NCI-H345 (cell line): ENCODE measurements at places on chromosomes 1 and 21.

GRCh38 chr1:235018161-235018560 lies 110.5 kb downstream of the TOMM20 start:
- DNase-seq: no peak

DNA sequence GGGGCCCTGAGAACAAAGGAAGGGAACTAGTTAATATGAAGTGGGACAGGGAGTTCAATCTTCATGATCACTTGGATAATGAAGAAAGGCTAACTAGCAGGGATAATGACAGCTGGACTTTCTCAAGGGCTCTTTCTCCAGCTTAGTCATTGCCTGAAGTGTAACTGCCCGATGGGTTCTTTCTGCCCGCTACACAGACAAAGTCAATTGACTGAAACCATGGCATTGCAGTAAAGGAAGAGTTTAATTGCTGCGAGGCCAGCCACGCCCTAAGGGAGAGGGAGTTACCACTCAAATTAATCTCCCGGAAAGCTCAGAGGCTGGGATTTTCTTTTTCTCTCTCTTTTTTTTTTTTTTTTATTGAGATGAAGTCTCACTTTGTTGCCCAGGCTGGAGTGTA lies 16.6 kb upstream of the SLC2A5 start:
- DNase-seq: no peak

DNA sequence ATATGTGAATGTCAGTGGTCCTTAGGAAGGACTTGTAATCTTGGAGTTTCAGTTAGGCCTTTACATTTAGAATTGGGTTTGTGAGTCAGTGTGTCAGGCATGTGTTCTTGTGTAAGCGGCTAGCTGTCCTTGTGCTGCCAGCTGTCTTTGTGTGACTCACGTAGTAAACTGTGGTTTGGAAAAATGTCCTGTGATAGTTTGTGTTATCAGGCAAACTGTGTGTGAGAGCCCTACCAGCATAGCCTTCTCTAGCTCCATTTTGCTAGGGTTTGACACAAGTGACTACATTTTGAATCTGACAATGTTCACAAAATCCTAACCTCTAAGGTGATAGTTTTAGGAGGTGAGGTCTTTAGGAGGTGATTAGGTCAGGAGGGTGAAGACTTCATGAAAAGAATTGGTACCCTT lies 6.9 kb upstream of the SLC35D1 start:
- no peak for DNase-seq

GRCh38 chr1:220170836-220171526 lies 77.0 kb downstream of the IARS2 start:
- DNase-seq: no peak

- DNase-seq: no peak
These were observed 49.4 kb downstream of the ZNF326 start for GRCh38 chr1:90044346-90044745.

DNA sequence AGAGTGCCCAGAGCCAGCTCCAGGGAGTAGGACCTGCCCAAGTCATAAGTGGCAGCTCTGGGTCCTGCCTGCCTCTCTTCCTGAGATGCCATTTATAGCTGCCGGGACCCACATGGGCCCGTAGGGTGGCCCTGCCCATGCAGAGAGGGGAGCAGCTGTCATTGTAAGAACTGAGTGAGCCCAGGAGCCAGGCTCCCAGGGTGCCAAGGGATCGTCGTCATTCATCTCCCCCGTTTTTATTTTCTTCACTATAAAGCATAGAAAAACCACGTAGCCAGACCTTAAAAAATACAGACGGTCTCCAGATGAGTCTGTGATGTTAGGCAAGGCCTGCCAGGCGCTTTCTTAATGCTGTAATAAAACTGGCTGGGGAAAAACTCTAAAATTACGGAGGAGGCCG lies 90.7 kb downstream of the IGSF21 start:
- no peak for DNase-seq

GRCh38 chr1:182587666-182588499 lies 1.2 kb downstream of the RNASEL start:
- DNase-seq: no peak

DNA sequence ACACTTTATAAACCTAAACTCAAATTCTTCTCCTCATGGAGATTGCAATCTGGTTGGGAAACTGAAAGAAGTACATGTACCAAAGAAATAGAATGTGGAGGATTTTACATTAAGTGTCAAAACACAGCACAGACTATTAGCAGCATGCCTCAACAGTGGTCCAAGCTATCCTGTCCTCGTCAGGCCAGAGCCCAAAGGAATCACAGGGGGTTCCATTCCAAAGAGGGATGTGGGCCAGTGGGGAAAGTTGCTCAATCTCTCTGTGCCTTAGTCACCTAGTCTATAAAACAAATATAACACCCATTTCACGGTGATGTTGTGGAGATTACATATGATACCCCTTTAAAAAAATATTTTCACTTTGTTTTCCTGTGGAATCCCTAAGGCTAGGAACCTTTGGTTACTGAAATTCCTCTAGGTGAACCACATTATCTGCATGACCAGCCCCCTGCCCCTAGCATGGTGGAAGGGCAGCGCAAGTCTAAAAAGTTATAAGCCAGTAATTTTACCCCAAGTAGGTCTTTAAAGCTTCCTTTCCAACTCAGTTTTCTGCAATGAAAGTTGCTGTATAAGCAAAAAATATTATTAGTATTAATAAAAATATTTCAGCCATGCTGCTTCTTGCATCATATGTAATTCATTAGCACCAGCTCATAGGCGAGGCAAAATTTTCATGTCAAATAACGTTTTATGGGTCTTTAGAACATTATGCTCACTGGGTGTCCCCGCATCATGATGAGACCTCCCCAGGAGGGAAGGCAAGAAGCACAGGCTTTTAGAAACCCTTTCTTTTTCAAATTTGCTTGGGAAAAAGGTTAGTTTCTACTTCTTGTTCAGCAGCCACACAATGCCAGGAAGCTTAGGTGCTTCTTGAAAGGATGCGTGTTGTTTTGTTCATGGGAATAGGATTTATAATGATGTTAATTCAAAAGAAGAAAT lies 548.8 kb upstream of the PKN2 start:
- no peak for DNase-seq

DNA sequence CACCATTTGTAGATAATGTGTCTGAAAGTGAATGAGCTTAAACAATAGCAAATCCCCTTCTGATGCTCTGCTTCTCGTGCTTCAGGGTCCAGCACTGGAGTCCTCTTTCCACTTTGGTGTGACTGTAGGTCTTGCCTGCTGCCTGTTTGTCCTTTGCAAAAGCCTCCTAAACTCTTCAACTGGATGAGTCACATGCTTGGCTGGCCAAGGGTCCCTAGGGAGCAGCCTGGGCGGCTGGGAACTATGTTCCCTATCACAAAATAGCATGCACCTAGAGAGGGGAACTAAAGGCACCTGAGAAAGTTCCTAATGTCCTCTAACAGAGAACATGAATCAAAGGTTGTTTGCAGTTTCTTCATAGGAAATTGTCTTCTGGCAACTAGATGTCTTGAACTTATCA lies 607.2 kb upstream of the PLXNA2 start:
- peak; percentile 17 for DNase-seq

- DNase-seq: no peak
These were observed 46.7 kb upstream of the FOXO6 start for GRCh38 chr1:41314376-41315145.

- DNase-seq: no peak
These were observed 111.2 kb upstream of the PROX1 start for GRCh38 chr1:213876531-213876930.

- DNase-seq: no peak
These were observed 40.4 kb downstream of the FRRS1 start for GRCh38 chr1:99725996-99726395.

DNA sequence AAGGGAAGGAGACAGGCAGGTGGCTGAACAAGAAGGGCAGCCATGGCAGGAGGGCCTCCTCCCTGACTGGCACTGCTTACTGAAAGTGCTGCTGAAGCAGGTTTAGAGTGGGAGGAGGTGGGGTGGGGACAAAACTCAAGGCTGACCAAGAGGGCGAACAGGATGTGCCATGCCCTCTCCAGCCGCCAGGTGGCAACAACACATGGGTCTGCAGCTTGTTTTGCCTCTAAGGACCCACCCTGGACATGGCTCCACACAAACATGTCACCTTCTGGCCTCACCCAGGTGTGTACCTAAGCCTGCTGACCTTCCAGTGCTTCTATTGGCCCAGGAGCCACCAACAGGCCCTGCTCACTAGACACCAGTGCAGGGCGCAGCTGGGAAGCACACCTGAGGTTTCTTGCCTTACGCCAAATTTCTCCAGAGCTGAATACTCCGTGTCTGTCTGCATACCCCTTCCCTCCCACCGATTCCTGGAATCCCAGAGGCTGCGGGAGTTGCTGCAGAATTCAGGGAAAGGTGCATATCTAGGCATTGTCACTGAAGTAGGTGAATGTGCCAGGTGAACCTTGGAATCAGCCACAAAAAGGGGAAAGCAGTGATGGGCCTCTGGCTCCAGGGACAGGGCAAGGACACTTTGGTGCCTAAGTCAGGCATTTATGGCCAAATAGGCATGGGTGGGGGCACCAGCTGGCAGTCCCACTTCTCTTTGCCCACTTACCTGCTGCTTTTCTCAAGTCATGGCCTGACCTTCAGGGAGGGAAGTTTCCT lies 5.3 kb downstream of the PSRC1 start:
- DNase-seq: peak; percentile 63

DNA sequence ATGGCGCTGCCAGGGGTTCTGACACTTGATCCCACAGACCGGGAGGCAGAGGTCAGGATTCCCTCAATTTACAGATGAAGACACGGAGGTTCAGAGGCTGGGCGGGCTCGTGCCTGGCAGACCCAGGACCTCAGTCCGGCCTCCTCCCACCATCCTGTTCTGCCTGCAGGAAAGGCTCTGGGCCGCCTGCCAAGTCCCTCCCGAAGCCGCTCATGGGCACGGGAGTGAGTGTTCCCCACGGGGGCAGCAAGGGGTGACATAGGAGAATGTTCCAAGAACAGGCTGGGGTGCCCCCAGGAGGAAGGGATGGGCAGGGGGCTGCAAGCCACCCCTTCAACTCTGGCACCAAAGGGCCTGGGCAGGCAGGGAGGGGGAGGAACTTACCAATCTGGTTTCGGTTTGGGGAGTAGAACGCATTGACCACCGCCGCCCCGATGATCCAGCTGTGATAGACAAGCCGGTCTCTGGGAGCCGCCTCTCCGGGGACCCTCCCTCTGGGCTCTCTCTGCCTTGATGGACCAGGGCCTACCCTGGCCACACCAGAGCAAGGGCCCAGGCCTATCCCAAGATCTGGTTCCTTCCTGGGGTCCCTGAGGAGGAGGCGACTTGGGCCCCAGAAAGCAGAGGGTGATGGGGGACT lies 7.5 kb downstream of the PRXL2B start:
- peak; percentile 72 for DNase-seq

GRCh38 chr1:15174615-15174983 lies 21.1 kb downstream of the TMEM51 start:
- no peak for DNase-seq

DNA sequence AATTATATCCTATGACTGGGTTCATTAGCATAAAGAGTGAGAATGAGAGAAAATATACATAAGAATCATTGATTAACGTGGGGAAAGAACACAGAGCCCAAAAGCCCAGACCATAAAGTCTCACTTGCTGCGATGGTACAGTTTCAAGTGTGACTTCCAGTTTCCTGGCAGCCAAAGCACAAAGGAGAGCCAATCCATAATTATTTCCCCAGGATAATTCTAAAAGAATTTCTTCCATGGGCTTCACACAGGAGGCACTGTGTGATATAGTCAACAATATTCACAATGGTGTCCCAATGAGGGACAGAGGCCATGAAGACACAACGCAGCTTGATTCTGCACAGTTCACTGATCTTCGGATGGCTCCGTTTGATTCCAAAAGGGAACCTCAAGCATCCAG lies 321.6 kb downstream of the PLPP3 start:
- no peak for DNase-seq

DNA sequence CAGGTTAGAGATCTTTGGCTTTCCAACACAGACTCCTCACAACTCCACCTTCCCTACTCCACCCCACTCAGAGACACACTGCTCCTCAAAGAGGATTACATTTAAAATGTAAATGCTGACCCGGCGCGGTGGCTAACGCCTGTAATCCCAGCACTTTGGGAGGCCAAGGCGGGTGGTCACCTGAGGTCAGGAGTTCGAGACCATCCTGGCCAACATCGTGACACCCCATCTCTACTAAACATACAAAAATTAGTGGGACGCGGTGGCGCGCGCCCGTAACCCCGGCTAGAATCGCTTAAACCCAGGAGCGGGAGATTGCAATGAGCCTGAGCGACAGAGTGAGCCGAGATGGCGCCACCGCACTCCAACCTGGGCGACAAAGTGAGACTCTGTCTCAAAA lies 1.8 kb upstream of the ANP32E start:
- DNase-seq: no peak

DNA sequence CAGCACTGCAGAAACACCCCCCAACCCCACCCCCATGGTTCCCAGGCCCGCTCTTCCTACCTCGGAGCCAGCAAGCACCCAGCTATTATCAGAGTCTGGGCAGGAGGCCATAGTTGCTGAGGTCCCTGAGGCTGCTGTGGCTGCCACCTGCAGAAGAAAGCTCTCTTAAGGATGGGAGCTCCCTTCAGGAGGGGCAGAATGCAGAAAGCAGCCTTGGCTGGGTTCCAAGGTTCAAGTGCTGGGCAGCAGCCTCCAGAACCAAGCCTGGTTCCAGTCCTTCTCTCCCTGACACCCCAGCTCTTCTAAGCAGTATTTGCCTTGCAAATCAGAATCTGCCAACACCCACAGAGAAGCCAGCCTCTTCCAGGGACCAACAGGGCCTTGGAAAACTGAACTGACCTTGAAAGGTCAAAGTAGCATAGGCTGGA lies 2.3 kb downstream of the PBXIP1 start:
- peak; percentile 31 for DNase-seq

DNA sequence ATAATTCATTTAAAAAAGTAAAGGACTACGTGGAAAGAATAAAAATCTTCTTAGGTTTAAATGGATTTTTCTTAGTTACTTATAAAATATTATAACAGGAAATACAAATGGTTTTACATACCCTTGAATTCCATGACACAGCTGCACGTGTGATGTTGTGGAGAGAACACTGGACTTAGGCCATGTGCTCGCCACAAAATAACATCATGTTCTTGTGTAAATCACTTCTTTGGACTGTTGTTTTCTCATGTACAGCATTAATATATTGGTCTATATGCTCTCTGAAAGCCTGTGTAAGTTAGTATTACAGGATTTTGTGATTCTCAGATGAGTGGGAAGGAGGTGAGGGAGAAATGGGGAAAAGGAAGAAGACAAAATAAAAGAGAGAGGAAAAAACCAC lies 228.2 kb downstream of the DNM3 start:
- no peak for DNase-seq
